ENCODE measurements at places on chromosomes 5 and 9. TPM values are rescaled to one million over a fixed set of nuclear protein-coding genes. Genes with fewer than 3 reads are reported as not detected.

- DNase-seq = no peak
Observed at GRCh38 chr9:7246917-7247522, 489.2 kb downstream of the KDM4C start.

GRCh38 chr5:91302305-91302704 lies 80.8 kb downstream of the ARRDC3 start:
- DNase-seq = no peak

TJP2 gene
- total RNA-seq = 60.2 TPM

DNA sequence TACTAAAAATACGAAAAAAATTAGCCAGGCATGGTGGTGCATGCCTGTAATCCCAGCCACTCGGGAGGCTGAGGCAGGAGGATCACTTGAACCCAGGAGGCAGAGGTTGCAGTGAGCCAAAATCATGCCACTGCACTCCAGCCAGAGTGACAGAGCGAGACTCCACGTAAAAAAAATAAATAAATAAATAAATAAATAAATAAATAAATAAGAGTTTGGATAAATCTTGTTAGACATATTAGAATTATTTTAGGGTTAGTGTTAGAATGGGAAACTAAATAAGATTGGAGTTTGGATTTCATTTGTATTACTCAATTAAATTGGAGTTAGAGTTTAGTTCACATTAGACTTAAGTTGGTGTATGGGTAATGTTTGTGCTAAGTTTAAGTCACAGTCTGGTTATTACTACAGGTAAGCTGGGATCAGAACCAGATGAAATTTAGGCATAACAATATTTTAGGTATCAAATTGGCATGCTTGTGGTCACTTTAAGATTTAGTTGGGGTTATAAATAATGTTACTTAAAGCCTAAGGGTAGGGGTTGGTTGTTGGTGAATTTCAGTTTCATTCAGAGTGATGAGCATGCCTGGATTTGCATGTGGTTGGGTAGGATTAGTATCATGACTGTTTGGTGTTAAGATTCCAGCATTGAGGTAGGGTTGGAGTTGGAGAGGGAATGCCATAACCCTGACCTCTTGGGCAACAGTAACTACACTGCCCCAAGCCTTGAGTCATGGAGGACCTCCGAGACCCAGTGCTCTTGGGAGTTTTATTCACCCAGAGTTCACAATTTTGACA lies 3.3 kb downstream of the OR5C1 start:
- no peak for DNase-seq

DNA sequence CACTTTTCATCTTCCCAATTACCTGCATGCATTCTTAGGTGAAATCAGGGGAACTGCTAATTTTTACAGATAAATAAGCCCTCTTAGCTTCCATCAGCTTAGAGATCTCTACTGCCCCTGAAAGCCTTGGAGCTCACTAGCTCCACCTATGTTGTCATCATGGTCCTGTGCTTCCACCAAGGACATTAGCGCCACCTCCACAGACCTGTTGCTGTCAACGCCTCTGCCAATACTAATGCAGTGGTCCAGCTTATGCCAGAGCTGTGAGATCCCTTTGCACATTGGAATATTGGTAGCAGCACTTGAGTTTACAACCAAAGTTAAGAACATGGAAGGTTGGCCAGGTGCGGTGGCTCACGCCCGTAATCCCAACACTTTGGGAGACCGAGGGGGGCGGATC lies 7.7 kb upstream of the SHISAL2B start:
- DNase-seq = no peak

TMEM38B gene
- 0.66 TPM for total RNA-seq

LECT2 gene
- total RNA-seq = not detected
